Kidney (tissue), 22 donors: ENCODE measurements at places on chromosomes 7 and 10. TPM values are rescaled to one million over a fixed set of nuclear protein-coding genes. Genes with fewer than 3 reads are reported as not detected.

Gene OR9A2
- total RNA-seq = not detected

Gene ZNF365
- 1.0 TPM for total RNA-seq

Gene BMI1
- total RNA-seq = 49.0 TPM

Gene MRPL32
- 45.8 TPM for total RNA-seq

Gene PNLIPRP3
- not detected for total RNA-seq

Gene MNX1
- 1.1 TPM for total RNA-seq

Gene GARIN1A
- total RNA-seq = 2.5 TPM

Gene SFTPA1
- not detected for total RNA-seq

Gene ZFAND4
- 17.4 TPM for total RNA-seq

Gene PNLIPRP1
- not detected for total RNA-seq

Gene FGL2
- total RNA-seq = 96.9 TPM

Gene GATA3
- total RNA-seq = 23.5 TPM

Gene TRIM73
- 4.3 TPM for total RNA-seq

Gene TBX20
- not detected for total RNA-seq

Gene GNGT1
- 0.35 TPM for total RNA-seq

Gene ANKRD16
- total RNA-seq = 6.7 TPM

Gene SKAP2
- total RNA-seq = 75.8 TPM

Gene GIMAP1
- total RNA-seq = 10.2 TPM

Gene PLEKHS1
- total RNA-seq = 0.41 TPM

Gene ANKRD7
- 3.0 TPM for total RNA-seq

Gene PNLIP
- total RNA-seq = not detected

Gene OPN1SW
- total RNA-seq = not detected

Gene FGFBP3
- total RNA-seq = 2.7 TPM

Gene STAG3
- 3.7 TPM for total RNA-seq

Gene TACC2
- total RNA-seq = 81.0 TPM
